Activated CD8-positive, alpha-beta memory T cell treated with anti-CD3 and anti-CD28 coated beads for 1 hour (primary cell): ENCODE measurements at places on chromosomes 5 and 9.

- no peak for DNase-seq
Measured at GRCh38 chr9:115234094-115234493, 116.1 kb upstream of the TNC start.

DNA sequence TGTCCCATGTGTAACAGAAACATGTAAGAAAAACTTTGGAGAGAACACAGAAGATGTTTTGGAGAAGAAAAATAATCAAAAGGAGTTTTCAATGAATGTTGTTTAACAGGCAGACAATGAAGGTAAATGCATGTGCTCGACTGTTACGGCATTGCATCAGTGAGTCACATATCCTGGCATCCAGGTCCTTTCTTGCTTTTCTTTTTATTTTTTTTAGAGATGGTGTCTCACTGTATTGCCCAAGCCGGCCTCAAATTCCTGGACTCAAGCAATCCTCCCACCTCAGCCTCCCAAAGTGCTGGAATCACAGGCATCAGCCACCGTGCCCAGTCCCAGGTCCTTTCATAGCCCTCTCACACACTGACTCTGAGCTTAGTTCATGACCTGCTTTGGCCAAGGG, 181.8 kb downstream of the DTWD2 start:
- no peak for DNase-seq

DNA sequence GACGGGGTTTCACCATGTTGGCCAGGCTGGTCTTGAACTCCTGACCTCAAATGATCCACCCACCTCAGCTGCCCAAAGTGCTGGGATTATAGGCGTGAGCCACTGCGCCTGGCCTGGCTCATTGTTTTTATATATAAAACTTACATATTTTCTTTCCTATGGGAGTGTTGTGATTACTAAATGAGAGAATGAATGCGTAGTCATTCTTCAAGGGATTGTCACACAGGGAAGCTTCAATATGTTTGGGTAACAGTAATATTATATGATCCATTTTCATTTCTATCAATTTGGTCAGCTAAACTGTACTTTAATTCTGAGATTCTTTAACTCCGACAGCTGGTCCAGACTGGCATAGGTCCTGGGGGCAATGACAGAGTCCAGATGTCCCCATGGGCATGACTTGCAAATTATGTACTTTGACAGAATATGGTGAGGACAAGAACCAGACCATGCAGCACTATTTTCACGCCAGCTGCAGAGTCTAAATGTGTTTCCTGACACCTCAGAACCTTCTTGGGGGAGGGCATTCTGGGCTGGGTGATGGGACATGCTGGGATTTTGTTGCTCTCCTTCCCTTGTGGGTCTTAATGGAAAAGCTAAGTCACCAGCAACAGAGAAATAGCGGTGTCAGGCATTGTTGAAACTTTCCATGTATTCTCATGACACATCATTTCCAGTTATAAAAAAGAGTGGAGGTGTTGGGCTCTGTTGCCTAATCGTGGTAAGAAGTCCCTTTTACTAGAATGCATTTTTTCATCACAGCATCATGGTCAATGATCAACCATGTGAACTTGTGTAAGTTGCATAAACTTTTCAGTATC, 40.9 kb upstream of the TNC start:
- DNase-seq: no peak

- no peak for DNase-seq
Measured at GRCh38 chr9:36679710-36680109, 107.0 kb downstream of the MELK start.

- no peak for DNase-seq
Measured at GRCh38 chr5:89816038-89816437, 593.5 kb downstream of the CETN3 start.
